Activated CD8-positive, alpha-beta memory T cell treated with anti-CD3 and anti-CD28 coated beads for 1 hour (primary cell): ENCODE measurements at places on chromosomes 13 and 19.

DNA sequence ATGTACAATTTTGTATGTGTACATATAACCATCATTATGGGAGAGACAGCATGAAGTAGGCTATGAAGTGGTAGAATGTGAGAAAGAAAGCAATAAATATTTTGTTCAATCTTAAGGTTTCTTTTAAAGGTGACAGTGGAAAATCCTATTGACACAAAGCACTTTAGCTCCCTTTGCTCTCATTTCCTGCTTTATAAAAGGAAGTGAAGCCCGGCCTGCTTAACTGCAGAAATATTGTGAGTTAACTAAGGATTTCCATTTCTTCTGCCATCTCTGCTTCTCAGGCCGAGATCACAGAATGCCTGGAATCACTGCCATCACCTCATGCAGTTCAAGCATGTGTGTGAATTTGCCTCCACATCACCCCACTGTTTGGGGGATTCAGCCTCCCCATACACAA lies 83.5 kb downstream of the FRY start:
- DNase-seq: no peak

DNA sequence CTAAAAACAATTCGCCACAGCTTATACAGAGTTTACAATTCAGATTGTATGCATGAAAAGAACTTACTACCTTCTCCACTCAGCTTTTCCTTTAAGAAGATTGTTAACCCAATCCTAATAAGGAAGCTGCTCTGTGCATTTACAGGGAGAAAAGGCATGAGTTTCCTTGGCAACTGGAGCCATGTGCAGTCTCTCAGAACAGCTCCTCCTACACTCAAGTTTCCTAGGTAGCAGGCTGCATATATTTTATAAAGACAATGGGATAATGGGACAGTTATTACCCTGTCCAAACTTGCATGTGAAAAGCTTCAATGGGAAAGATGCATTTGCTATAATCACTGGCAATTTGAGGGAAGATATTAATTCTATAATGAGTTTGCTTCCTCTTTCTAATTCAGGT lies 125.5 kb upstream of the TRPC4 start:
- DNase-seq: no peak

- DNase-seq: no peak
Measured at GRCh38 chr13:111372651-111373425, 52.4 kb downstream of the TEX29 start.

GRCh38 chr13:50319635-50320255 lies 304.5 kb downstream of the KCNRG start:
- no peak for DNase-seq

- no peak for DNase-seq
Measured at GRCh38 chr19:5533257-5533656, 34.5 kb downstream of the TINCR start.

- no peak for DNase-seq
Measured at GRCh38 chr19:18412610-18413239, 6.5 kb upstream of the SSBP4 start.

GRCh38 chr19:5035105-5035761 lies 66.3 kb downstream of the KDM4B start:
- DNase-seq: no peak

DNA sequence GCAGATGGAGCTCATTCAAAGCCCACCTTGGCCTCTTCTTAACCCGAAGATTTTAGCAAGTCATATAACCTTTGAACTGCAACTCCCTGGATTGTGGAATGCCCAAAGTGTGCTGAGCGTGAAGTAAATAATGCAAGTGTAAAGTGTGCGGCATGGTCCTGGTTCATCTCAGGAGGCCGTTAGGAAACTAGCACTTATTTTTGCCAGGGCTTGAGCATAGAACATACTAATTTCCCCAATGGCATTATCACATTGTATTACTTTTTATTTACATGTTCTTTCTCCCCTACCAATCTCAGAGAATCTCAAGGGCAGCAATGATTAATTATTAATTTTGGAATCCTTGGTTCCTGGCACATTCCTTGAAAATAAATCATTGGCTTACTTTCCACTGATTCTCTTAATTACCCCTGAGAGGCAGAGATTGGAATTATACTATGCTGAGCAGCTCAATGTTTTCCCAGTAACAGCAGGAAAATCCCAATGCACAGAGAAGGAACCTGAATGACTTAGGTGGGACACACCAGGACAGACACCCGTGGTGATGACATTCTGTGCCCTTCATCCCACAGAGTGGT lies 128.8 kb upstream of the GJB6 start:
- DNase-seq: no peak

DNA sequence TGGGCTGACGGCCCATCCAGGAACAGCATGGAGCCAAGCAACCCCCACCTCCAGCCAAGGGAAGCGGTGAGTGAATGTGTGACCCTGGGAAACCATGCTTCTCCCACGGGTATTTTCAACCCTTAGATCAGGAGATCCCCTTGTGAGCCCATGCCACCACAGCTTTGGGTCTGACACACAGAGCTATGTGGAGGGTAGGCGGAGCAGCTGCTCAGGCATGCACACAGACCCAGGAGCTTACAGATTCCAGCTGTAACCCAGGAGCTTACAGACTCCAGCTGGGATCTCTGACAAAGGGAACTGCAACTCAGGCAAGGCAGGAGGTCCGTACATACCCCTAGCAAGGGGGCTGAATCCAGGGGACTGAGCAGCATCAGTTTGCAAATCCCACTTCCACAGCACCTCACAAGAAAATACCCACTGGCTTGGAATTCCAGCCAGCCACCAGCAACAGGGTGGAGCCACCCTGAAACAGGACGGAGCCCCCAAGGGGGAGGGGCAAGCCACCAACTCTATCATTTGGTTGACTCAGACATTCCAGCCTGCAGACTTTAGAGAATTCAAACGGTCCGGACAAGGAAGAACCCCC lies 40.8 kb upstream of the RFXAP start:
- DNase-seq: no peak

DNA sequence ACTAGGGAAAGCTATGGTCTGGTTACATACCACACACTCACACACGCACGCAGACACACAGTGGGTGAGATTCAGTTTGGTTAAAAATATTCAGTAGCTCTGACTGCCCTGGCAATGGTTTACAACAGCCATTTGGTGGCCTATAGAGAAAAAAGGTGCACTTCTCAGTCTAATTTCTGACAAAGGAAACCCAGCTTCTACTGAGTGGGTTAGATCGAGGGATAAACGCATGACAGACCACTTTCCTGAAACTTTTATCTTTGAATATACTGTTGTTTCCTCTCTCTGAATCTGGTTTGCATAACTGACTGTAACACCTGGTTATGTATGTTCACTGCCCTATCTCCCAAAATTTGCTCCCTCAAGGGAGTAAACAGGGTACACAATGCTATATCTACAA lies 2.5 kb downstream of the LIG4 start:
- no peak for DNase-seq

DNA sequence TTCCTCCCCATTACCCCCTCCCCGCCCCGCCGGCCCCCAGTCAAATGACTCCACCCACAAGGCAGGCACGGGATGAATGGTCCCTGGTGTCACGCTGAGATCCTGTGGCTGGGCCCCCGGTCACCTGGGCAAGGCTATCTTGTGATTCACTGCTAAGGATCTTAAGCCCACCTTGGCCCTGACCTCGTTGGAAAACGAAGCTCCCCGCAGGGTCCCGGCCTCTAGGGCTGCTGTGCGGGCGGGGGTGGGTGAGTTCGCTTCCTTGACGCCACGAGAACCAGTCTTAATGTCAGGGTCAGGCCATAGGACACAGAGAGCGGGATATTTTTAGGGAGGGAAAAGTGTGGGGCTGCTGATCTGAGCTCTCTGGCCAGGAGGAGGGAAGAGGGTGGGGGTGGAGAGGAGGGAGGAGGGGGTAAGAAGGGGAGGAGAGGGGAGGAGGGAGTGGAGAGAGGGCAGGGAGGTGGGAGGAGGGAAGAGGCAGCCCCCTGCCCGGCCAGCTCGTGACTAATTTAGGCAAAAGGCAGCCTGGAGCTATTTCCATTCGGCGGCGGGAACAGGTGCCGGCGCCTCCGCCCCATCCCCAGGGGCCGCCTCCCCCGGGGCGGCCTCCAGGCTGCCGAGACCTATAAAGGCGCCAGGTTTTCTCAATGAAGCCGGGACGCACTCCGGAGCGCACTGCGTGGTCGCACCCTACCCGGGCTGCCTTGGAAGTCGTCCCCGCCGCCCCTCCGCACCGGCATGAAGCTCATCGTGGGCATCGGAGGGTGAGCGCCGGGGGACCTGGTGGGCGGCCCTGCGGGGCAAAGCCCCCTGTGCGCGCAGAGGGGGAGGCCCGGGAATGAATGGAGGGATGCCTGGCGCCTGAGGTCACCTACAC lies at the start of gene NMRK2:
TSS of gene NMRK2 (plus strand) at position 139 of the 880 bp plus-strand sequence. CDS start at position 742, 603 bp downstream.
- DNase-seq: no peak

GRCh38 chr13:40682449-40683240 lies 16.2 kb upstream of the FOXO1 start:
- no peak for DNase-seq

- no peak for DNase-seq
Measured at GRCh38 chr19:54517483-54517882, 14.9 kb downstream of the LAIR2 start.

DNA sequence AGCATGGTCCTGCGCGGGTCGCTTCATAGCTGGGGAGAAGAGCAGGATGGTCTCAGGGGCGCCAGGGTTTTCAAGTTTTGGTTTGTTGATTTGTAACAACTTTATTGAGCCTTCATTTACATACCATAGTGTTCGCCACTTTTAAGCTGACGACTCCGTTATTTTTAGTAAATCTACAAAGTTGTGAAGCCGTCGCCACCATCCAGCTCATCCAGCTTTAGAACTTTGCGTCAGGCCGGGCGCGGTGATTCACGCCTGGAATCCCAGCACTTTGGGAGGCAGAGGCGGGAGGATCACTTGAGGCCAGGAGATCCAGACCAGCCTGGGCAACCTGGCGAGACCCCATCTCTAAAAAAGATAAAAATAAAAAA lies 404 bp downstream of the C19orf44 start:
- DNase-seq: no peak

GRCh38 chr19:4316956-4317355 lies 12.6 kb downstream of the FSD1 start:
- DNase-seq: no peak
